Osteocyte (in vitro differentiated cells): ENCODE measurements at places on chromosomes 12 and 14. TPM values are rescaled to one million over a fixed set of nuclear protein-coding genes. Genes with fewer than 3 reads are reported as not detected.

HPD gene
- not detected in 2 replicates for total RNA-seq

OVCH1 gene
- total RNA-seq = 0.46 and 0.52 TPM in 2 replicates

SYT1 gene
- total RNA-seq = 0.59 and 1.7 TPM in 2 replicates

A2M gene
- total RNA-seq = 0.76 and 1.2 TPM in 2 replicates

DDX11 gene
- 47.1 and 52.9 TPM in 2 replicates for total RNA-seq
